Sigmoid colon (tissue), 7 donors: ENCODE measurements at places on chromosomes 7 and 10. TPM values are rescaled to one million over a fixed set of nuclear protein-coding genes. Genes with fewer than 3 reads are reported as not detected.

GRCh38 chr7:23594879-23595604, 2.1 kb upstream of the CCDC126 start:
- H3K27me3 ChIP-seq = no peaks in the 10 kb centered on the region
- no peaks in the 10 kb centered on the region for H3K36me3 ChIP-seq
- no peak overlapping the region for H3K4me3 ChIP-seq
- H3K4me1 ChIP-seq = peaks cover 10% of the 10 kb centered on the region

- no peak for DNase-seq
- H3K27ac ChIP-seq = no peak overlapping the region
- no peaks in the 10 kb centered on the region for H3K36me3 ChIP-seq
- no peaks in the 10 kb centered on the region for H3K4me1 ChIP-seq
- H3K27me3 ChIP-seq = no peaks in the 10 kb centered on the region
Observed at GRCh38 chr7:78326189-78326588, 527.6 kb downstream of the PHTF2 start.

DNA sequence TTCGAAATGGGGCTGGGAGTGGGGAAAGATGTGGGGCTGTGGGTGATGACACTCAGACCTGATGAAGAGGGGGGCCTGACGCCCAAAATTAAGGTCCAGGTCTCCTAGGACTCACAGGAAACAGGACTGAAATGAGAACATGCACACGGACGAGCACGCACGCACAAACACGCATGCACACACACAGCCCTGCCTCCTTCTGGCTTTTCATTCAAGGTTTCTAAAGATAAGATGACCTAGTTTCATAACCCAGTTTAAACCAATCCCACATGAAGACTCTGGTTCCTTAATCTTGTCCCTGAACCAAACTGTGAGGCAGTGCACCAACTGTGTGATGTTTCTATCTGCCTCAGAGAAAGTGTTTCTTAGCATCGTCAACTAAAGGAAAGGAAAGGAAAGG, 162.0 kb downstream of the DGKI start:
- no peak overlapping the region for H3K4me3 ChIP-seq
- H3K27me3 ChIP-seq = no peaks in the 10 kb centered on the region
- no peak overlapping the region for H3K27ac ChIP-seq
- H3K4me1 ChIP-seq = no peaks in the 10 kb centered on the region
- no peak for DNase-seq

DNA sequence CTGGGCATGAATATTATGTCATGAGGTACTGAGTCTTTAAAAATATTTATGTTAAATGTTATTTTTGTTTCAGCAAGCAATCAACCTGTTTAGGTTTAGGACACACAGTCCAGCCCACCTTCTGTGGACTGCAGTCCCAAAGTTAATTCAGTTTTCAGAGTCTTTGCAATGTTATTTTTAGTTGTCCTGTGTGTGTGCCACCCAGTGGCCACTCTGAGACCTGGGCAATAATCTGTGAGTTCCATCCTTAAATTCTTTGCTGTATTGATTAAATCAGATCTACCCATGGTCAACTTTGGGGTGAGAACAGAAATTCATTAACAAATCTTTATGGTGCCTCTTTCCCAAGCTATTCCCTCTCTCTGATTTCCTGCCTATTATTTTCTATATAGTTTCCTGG, 415.1 kb downstream of the CCSER2 start:
- no peaks in the 10 kb centered on the region for H3K36me3 ChIP-seq
- H3K4me3 ChIP-seq = no peak overlapping the region
- no peaks in the 10 kb centered on the region for H3K27me3 ChIP-seq
- H3K27ac ChIP-seq = no peak overlapping the region
- no peaks in the 10 kb centered on the region for H3K4me1 ChIP-seq

GRCh38 chr7:351256-351655, 61.3 kb downstream of the FOXL3 start:
- DNase-seq = no peak
- H3K4me3 ChIP-seq = no peak overlapping the region
- no peak overlapping the region for H3K27ac ChIP-seq
- no peaks in the 10 kb centered on the region for H3K36me3 ChIP-seq

DNA sequence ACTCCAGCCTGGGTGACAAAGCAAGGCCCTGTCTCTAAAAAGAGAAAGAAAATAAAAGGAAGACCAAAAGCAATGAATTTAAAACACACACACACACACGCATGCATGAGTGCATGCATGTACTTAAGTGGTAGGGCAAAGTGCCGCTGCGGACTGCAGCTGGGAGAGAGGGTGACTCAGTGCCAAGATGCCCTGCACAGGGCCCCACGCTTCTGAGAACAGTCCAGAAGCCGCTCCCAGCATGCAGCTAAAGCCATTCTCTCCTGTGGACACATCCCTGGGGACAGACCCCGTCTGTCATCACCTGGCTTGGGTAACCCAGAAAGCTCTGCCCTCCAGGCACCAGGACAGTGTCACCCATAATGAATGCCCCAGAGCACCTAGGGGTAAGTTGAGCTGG, 61.0 kb upstream of the MYL10 start:
- H3K27me3 ChIP-seq = no peaks in the 10 kb centered on the region
- no peaks in the 10 kb centered on the region for H3K36me3 ChIP-seq
- DNase-seq = no peak

- H3K36me3 ChIP-seq = no peaks in the 10 kb centered on the region
- no peak for DNase-seq
- no peaks in the 10 kb centered on the region for H3K4me1 ChIP-seq
- H3K4me3 ChIP-seq = no peak overlapping the region
- no peak overlapping the region for H3K27ac ChIP-seq
Observed at GRCh38 chr10:50894312-50894711, 8.9 kb upstream of the A1CF start.

DNA sequence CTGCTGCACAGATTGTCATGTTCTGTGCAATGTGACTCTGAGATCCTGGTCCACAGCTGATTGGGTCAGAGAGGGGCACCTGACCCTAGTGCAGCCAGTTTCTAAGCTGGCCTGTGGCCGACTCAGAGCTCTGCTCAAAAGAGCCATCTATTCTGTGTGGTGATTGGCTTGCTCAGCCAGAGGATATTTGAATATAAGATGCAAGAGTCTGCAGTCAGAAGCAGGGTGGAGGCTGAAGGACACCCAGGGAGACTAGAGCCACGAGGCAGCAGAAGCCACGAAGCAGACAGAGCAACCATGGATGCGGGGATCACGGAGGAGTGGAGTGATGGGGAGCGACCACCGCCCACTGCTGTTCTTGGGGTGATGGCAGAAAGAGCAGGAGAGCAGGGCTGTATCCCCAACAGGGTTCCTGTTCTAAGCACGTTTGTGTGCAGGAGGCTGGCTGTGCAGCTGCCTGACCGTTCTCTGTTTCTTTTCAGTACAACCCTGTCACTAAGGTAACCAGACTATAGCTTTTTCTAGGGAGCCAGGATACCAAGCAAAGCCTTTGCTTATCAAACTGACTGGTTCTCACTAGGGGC, 19.5 kb upstream of the RHEB start:
- no peaks in the 10 kb centered on the region for H3K36me3 ChIP-seq
- no peaks in the 10 kb centered on the region for H3K27me3 ChIP-seq
- H3K27ac ChIP-seq = peak overlapping the region; percentile 80
- H3K4me1 ChIP-seq = peaks cover 33% of the 10 kb centered on the region

Gene SPDYE6
- not detected for total RNA-seq
